ENCODE measurements at places on chromosomes 16 and 17.

DNA sequence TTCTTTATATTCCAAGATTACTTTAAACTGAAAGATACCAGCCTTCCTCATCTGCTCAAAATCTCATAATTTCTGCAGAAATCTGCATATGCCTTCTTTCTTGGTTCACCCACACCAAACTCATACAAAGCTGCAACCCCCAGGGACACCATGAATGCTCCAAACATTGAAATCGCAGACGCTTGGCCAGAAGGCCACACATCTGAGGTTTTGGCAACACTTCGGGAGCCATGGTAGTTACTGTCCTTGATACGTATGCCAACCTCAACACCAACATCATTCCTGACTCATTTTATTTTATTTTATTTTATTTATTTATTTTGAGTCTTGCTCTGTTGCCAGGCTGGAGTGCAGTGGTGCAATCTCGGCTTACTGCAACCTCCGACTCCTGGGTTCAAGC lies 11.8 kb downstream of the GSPT1 start:
- DNase-seq, result no peak

GRCh38 chr16:89599902-89600301 lies 13.5 kb upstream of the DPEP1 start:
- no peak for DNase-seq

GRCh38 chr17:28724500-28725165 lies 1.4 kb downstream of the TLCD1 start:
- no peak for DNase-seq

DNA sequence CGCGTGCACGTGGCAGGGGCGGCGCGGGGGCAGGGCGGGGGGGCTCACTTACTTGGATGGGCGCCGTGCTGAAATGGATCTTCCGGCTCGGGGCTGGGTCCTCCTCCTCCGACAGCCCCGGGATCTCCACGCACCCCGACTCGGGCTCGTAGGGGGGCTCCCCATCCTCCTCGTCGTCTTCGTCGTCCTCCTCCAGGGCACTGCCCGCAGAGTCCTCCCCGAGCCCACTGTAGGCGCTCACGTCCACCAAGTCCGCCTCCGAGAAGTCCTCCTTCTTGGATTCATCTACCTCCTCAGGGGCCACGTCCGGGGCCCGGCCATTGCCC lies 1.4 kb downstream of the PPP1R9B start:
- DNase-seq, result no peak

GRCh38 chr17:56810891-56811775 lies 22.6 kb downstream of the C17orf67 start:
- DNase-seq, result no peak

GRCh38 chr16:82400046-82400445 lies 226.7 kb upstream of the CDH13 start:
- DNase-seq, result no peak

DNA sequence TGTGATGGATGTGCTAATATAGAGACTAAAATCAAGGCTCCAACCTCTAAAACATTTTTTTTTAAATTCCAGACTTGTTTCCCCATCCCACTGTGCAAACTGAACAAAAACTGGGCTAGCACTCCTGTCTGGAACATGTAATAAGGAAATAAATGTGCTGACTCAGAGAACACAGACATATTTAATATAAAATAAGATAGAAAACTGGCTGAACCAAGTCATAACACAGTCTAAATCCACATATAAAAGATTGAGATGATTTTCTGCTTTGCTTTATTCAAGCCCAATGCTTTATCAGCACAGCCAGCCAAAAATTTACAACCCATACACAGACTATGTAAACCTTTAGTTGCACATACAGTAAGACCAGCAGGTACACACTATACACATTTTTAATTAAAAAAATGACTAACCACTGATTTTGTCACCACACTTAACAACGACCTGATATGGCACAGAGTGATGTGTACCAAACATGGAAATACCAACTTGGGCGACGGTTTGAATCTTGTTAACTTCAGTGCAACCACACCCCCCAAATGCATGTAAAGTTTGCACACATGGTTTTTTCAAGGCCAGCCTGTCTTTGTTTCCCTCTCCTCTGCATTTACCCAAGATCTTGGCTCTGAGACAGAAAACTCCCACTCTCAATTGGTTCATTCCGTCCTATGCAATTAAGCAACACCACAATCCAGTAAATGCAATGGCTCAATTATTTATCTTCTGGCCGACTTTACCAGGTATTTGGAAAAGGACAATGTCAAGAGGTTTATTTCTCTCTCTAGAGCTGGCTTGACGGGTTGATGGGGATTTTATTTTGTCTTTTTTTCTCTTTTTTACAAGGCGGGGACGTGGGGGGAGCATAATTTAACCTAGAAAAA lies 1.2 kb downstream of the STAT3 start:
- DNase-seq, result no peak

- no peak for DNase-seq
These were observed 6.4 kb downstream of the LRRC3C start for GRCh38 chr17:39933912-39934311.

GRCh38 chr17:28524476-28525424 lies 18.6 kb downstream of the FOXN1 start:
- DNase-seq, result peak; percentile 67

GRCh38 chr16:68232335-68232734 lies 3.6 kb downstream of the ESRP2 start:
- DNase-seq, result no peak

- DNase-seq, result peak; percentile 82
These were observed 3.0 kb downstream of the ALDH3A1 start for GRCh38 chr17:19744922-19745757.

DNA sequence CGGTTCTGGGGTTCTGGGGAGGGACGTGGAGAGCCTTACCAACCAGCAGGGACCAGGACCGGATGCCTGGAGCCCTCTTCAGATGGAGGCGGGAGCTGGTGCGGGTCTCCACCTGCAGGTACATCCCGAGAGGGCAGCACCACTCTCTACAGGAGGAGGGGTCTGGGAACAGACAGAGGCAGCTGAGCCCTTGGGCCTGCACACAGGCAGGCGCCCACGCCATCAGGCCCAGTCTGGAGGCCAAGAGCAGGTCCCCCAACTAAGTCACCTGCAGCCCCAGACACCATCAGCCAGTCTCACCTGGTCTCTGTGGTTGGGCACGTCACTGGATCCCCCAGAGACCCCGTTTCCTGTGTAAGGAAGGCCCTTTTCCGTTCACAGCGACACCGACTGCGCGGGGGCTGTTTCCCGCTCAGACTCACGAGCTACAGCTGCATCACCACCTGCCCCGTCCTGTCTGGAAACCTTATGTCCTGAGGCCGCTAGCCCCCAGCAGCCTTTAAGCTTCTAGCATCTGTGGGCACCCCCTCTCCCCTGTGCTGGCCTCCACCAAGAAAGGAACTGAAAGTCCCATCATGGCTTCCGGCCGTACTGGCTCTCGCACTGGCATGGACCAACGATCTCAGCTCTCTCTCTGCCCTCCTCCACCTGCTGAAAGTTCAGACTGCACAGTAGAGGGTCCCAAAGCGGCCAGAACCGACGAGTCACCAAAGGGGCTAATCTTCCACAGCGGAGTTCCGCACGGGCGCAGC lies 1.2 kb downstream of the CYBC1 start:
- DNase-seq, result no peak

DNA sequence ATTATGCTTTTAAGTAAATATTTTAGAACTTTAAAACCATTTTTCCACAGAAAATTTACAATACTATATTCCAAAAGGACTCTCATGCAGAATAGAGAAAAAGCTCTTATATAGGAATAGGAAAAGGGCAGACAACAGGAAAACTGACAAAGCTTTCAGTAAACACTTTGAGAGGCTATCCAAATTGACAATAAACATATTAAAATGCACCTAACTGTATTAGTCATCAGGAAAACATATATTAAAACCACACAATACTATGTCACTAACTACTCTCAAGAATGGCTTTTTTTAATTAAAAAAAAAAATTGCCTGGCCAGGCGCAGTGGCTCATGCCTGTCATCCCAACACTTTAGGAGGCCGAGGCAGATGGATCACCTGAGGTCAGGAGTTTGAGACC lies 77.3 kb downstream of the CEP112 start:
- no peak for DNase-seq
